ENCODE measurements at places on chromosomes 7 and 10. TPM values are rescaled to one million over a fixed set of nuclear protein-coding genes. Genes with fewer than 3 reads are reported as not detected.

Gene CYP17A1
- polyA plus RNA-seq: not detected

Gene KCNH2
- polyA plus RNA-seq: 64.2 TPM

Gene ASZ1
- polyA plus RNA-seq: 0.70 TPM

Gene DAGLB
- 18.9 TPM for polyA plus RNA-seq

Gene RP9
- polyA plus RNA-seq: 43.2 TPM

Gene OR2A1
- polyA plus RNA-seq: not detected

Gene ABLIM1
- 105 TPM for polyA plus RNA-seq

Measured in cardiac muscle cell (in vitro differentiated cells and primary cell).